ENCODE measurements at places on chromosomes 6 and 20. TPM values are rescaled to one million over a fixed set of nuclear protein-coding genes. Genes with fewer than 3 reads are reported as not detected.

Gene ATF6B
- 47.5 TPM for total RNA-seq

Gene RAB32
- 5.1 TPM for total RNA-seq

Gene CAP2
- total RNA-seq: 7.2 TPM

Gene RALGAPB
- total RNA-seq: 29.4 TPM

Gene FRMD1
- 0.98 TPM for total RNA-seq

DNA sequence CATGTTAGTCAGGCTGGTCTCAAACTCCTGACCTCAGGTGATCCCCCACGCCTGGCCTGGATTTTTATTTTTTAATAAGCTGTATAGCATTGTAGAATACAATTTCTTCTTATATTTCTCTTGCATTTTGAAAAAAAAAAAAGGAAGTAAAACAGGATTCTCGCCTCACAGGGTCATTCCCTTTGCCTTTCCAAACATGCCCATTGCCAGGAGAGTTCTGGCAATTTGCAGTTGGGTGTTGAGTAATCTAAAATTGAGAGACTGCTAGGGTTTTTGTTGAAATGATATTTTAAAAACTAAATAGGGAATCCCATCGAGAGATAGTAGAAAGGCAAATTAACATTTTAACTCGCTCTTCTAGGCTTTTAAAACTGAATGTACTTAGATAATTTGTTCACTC, 196.1 kb downstream of the JARID2 start:
- H3K4me3 ChIP-seq: no peak overlapping the region
- H3K36me3 ChIP-seq: no peaks in the 10 kb centered on the region
- H3K27me3 ChIP-seq: no peaks in the 10 kb centered on the region
- H3K4me1 ChIP-seq: peaks cover 94% of the 10 kb centered on the region

DNA sequence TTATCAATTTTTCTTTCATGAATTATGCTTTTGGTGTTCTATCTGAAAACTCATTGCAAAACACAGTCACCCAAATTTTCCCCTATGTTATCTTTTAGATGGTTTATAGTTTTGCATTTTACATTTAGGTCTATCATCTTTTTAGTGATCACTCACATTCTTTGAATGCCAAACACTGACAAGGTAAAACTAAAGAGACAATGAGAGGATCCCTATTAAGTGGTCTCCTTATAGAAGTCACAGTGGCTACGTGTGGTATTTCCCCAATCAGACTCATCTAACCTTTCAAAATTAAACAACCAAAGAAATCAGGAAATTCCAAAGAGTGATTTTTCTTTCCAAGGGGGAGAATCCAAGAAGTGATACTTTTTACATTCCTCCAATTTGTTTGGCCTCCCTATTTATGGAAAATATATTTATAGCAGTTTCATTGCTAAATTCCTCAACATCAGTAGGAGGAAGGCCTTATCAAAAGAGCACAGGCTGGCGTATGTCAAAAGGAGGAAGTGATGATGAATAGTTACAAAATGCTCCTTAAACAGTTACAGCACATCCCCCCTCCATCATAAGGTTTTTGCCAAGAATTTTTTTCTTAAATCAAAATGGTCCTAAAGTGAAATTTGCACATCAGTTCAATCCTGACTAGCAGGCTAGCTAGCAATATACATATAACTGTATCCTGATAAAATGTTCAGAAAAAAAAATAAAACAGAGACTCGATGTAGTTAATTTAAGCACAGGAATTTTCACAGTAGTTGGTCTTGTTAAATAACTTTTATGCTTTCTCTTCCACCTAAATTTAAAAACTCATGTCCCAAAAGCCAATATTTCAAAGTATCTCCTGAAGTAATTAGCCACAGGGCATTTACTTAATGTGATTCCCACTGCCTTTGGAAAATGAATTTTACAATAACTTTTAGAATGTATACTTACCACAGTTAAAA, 76.2 kb upstream of the IPCEF1 start:
- peaks cover 20% of the 10 kb centered on the region for H3K36me3 ChIP-seq
- no peak for DNase-seq
- H3K4me1 ChIP-seq: peaks cover 14% of the 10 kb centered on the region
- H3K4me3 ChIP-seq: no peak overlapping the region
- H3K27me3 ChIP-seq: no peaks in the 10 kb centered on the region
- no peak overlapping the region for H3K27ac ChIP-seq

DNA sequence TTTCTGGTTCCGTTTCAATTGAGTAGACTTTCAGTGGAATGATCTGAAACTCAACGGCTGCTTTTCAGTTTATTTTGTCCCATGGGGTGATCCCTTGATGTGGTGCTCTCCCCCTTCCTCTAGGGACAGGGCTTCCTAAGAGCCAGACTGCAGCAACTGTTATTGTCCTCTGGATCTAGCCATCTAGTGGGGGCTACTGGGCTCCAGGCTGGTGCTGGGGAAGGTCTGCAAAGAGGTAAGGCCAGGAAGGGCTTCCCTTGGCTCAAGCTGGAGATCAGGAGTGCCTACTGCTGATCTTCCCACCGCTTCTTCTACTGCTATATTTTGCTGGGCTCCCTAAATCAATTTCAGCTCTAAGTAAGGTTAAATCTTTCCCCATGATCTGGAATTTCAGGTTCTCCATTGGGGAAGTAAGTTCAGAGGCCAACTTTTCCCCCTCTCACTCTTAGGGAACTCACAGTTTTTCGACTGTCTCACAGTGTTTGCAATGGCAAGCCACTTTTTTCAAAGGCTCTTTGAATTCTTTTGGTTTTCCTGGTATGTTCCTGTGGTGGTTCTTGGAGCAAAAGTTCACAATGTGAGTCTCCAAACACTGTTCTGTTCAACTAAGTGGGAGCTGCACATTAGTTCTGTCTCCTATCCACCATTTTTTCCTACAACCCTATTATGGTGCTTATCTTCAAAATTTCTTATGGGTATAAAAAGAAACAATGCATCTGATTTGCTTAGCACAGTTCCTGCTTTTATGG, 286.2 kb upstream of the EXOC2 start:
- no peak overlapping the region for H3K27ac ChIP-seq
- peaks cover 24% of the 10 kb centered on the region for H3K4me1 ChIP-seq
- no peak for DNase-seq
- no peak overlapping the region for H3K4me3 ChIP-seq

DNA sequence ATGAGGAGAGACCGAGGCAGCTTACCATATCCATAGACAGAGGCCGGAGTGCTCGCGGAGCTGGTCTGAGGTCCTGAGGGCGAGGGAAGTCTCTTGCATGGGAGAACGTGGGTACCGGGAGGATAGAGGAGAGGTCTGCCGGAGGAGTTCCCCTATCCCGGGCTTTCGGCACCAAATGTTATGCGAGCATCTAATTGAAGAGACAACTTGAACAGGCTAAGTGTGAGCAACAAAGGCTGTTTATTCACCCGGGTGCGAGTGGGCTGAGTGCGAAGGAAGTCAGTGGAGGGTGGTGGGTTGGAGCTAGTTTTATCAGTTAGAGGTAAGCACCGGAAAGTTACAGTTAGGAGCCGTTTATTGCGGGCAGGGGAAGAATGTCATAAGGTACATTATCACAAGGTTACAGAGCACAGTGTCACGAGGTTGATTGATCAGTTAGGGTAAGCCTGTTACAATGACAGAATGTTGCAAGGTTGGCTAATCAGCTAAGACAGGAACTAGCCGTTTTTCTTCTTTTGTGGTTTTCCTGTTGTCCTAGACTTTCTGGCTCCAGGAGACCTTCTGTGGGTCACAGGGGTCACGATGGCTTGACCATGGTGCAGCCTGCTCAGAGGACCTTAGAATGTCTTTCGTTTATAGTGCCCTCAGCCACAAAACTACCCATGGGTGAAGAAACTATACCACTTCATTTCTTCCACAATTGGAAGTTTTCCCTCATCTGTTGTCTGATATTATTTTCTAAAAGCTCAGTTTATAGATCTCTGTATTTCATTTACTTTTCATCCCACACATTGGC, 746.0 kb upstream of the ADGRB3 start:
- H3K4me3 ChIP-seq: no peak overlapping the region
- no peaks in the 10 kb centered on the region for H3K27me3 ChIP-seq
- no peak overlapping the region for H3K27ac ChIP-seq
- no peaks in the 10 kb centered on the region for H3K36me3 ChIP-seq
- peaks cover 17% of the 10 kb centered on the region for H3K4me1 ChIP-seq

DNA sequence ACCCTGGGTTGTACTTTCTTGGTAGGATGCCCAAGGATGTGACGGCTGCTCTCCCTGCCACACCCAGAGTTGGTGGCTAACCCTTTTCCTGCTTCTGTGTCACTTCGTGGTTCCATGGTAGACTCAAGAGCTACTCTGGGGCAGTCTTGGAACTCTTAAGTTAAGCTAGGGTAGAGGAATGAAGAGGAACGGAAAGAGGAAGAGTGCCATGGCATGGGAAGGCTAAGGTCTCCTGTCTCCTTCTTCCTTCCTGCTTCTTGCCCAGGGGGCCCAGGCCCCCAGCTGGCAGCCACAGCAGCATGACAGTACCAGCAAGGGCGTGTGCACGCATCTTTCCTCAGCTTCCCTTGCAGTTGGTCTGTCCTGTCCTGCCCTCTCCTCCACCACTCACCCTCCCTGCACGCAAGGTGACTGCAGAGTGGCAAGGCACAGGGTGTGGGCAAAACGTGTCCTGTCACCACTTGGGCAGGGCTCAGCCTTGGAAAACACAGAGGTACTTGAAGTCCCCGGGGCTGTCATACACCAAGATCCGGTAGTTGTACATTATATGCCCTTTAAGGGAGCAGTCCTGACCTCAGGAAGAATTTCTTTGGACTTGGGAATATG, 39.8 kb upstream of the TGM3 start:
- H3K36me3 ChIP-seq: no peaks in the 10 kb centered on the region
- no peaks in the 10 kb centered on the region for H3K27me3 ChIP-seq
- no peak for DNase-seq
- no peak overlapping the region for H3K27ac ChIP-seq

DNA sequence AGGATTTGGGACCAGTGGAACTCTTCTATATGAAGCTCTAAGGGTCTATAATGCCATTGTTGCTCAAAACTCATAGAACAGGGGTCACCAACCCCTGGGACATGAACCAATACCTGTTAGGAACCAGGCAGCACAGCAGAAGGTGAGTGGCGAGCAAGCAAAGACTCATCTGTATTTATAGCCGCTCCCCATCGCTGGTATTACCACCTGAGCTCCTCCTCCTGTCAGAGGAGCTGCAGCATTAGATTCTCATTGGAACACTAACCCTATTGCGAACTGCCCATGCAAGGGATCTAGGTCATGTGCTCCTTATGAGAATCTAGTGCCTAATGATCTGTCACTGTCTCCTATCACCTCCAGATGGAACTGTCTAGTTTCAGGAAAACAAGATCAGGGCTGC, 237.5 kb downstream of the C6orf118 start:
- no peak overlapping the region for H3K27ac ChIP-seq
- DNase-seq: no peak
- H3K4me3 ChIP-seq: no peak overlapping the region
- H3K36me3 ChIP-seq: no peaks in the 10 kb centered on the region
- no peaks in the 10 kb centered on the region for H3K27me3 ChIP-seq
- no peaks in the 10 kb centered on the region for H3K4me1 ChIP-seq

GRCh38 chr20:24766143-24766527, 182.9 kb upstream of the CST7 start:
- no peaks in the 10 kb centered on the region for H3K36me3 ChIP-seq
- no peaks in the 10 kb centered on the region for H3K27me3 ChIP-seq
